A549 treated with GW870086 at 1 μM for 4 hours (cell line): ENCODE measurements at places on chromosomes 5 and 9. TPM values are rescaled to one million over a fixed set of nuclear protein-coding genes. Genes with fewer than 3 reads are reported as not detected.

The TLX3 gene
- total RNA-seq: not detected in 5 replicates

The LPAR1 gene
- 14.2 to 17.9 TPM (median 15.0 TPM) in 5 replicates for total RNA-seq

The PLAC8L1 gene
- 0.26 TPM in 1 of 5 replicates, not detected in the others for total RNA-seq

The TMCO6 gene
- total RNA-seq: 9.1 to 14.6 TPM (median 12.8 TPM) in 5 replicates

The SOWAHA gene
- total RNA-seq: 0.07 to 0.16 TPM (median 0.11 TPM) in 5 replicates

The PDGFRB gene
- 0.09 to 0.75 TPM (median 0.43 TPM) in 5 replicates for total RNA-seq

The SPINK4 gene
- total RNA-seq: not detected in 5 replicates
